Hematopoietic multipotent progenitor cell (in vitro differentiated cells): ENCODE measurements at places on chromosomes 7 and 10. TPM values are rescaled to one million over a fixed set of nuclear protein-coding genes. Genes with fewer than 3 reads are reported as not detected.

DNA sequence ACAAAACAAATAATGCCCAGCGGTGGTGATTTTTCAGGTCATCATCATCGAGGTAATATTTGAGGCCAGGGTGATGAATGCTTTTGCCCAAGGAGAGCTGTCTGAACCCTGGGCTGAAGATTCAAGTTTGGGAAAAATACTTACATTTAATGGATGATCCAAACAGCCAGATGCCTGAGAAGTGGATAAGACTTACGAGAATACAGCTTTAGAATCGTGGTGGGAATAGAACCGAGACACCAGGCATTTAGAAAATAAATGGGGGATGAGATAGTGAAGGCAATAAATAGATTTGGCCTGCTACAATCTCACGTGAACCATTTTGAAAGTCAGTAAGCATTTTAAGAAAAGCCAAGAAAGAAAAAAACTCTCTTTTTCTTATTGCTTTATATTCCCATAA is 12.2 kb upstream of the PROSER2 start:
- DNase-seq = no peak

DNA sequence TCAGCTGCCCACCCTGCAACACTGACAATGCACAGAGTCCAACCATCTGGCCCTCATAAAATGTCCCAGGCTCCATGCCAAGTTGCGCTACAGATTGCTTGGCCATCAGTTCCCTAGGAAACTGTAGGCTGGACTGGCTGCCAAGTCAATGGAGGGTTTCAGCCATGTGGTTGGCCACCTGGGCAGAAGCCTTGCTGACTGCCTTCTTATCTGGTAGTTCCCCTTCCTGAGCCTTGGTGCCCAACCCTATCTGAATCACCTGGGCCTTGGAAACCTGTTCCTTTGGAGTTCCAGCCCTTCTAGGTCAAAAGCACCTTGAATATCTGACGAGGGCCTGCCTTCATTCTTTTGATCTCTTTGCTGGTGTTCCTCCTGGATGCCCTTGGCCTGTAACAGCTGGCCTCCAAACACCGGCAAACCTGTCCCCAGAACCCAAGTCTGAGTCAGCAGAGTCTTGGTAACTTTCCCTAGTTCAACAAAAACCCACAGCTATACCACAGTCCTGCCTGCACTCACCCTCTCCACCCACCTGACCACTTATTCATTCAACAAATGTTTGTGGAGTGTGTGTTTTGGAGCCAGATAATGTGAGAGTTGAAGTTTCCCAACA is 37.4 kb upstream of the KDM7A start:
- no peak for DNase-seq

DNA sequence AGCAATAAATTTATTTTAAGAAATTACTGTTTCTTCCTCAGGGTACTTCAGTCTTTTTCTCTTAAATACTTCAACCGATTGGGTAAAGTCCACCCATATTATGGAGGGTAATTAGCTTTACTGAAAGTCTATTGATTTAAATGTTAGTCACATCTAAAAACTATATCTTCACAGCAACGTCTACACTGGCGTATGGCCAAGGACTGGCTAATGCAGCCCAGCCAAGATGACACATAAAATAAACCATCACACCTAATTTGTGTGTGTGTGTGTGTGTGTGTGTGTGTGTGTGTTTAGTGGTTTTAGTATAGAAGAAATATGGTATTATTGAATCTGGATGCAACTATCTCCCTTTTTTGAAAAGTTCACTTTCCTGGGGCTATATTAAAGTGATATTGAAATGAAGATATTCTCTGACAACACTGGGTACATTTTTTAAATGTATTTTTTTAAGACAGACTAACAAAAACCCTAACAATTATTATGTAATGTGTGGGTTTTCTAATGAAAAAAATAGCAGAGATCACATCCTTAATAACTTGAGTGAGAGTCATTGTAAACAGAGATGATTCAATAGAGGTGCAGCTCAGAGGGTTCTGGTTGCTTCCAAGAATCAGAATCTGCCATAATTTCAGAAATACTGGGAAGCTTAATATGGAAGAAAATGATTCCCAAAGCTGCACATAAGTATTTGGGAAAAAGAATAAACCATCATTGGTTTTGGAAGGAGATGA is 584.2 kb upstream of the MBL2 start:
- DNase-seq = no peak

GRCh38 chr10:77967611-77968022 is 41.1 kb upstream of the DLG5 start:
- DNase-seq = no peak

GRCh38 chr10:56856569-56856968 is 495.5 kb upstream of the ZWINT start:
- DNase-seq = no peak

- no peak for DNase-seq
Measured at GRCh38 chr10:788796-789748, 99.6 kb upstream of the DIP2C start.

GRCh38 chr7:127252778-127253280 is at the start of gene GRM8:
Gene GRM8 (minus strand): TSS chr7:127252941.
- peak; percentile 29 for DNase-seq

The ZC3HAV1L gene
- 21.8 TPM for total RNA-seq

- DNase-seq = no peak
Measured at GRCh38 chr7:124322561-124322960, 289.7 kb upstream of the TMEM229A start.

GRCh38 chr7:107953924-107954303 is 49.0 kb downstream of the LAMB1 start:
- no peak for DNase-seq

The TMEM178B gene
- under 0.01 TPM for total RNA-seq

DNA sequence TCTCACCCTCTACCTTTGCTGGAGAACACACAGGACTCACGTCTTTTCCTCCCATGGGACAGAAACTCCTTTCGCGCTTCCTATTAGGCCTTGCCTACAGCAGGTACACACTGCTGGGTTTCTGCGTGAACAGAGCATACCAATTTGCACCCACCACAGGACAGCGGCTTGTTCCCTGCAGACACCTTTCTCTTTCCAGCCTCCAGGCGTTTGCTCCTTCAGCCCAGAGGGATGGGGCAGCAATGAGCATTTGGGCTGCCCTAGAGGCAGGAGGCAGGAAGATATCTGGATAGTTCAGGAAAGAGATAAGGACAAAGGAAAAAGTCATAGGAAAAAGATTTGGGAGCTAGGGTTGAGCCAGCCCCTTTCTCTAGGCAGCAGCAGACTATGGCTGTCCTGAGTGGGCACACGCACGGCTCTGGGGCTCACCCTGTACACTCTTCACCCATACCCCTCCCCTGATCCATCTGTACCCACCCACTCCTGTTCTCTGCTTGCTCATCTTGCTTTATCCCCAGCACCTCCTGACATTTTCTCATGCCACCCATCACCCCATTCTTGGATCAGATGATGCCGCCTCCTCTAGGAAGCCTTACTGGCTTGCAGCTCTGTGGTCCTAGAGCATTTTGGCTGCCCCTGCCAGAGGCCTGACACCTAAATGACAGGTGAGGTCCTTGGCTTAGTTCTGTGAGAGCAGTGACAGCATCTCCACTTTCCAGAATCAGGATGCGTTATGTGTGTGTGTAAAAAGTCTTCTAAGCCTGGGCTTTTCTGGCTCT is 40.7 kb upstream of the SPDYE3 start:
- DNase-seq = no peak

DNA sequence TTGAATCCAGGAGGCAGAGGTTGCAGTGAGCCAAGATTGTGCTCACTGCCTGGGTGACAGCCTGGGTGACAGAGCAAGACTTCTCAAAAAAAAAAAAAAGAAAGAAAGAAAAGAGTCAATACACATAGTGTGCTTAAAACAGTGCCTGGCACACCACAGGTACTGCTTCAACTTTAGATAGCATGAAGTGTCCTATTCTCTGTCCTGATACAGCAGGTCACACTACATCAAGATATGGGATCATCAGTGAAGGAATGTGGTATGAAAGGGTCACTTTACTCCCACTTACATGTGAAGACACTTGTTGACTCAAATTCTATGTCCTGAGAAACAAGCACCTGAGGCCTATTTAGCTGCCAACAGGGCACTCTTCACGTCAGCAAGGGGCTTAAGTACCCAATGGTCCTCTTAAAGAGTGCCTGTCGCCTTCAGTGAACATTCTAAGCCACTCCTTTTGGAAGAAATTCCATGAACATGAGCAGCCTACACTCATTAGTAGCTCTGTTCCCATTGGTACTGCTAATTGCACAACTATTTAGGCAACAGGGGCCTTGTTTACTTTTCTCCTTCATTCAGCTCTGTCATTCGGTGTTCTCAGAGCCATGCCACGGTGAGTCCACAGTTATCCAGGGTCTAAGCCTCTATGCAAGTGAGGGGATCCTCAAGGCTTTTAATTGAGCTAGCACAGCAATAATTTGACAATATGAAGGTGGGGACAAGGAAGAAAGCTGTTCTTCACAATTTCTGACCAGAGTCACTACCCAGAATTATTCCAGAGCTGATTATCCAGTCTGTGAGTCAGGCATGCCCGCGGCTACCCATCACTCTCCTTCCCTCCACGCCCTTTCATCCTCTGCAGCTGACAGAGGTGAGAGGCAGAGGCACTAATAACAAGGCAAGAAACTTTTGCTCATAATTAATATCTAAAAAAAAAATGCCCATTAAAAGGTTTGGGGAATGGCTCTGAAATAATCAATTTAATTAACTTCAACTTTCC is 56.6 kb upstream of the PTN start:
- no peak for DNase-seq

The CTNNA3 gene
- under 0.01 TPM for total RNA-seq

DNA sequence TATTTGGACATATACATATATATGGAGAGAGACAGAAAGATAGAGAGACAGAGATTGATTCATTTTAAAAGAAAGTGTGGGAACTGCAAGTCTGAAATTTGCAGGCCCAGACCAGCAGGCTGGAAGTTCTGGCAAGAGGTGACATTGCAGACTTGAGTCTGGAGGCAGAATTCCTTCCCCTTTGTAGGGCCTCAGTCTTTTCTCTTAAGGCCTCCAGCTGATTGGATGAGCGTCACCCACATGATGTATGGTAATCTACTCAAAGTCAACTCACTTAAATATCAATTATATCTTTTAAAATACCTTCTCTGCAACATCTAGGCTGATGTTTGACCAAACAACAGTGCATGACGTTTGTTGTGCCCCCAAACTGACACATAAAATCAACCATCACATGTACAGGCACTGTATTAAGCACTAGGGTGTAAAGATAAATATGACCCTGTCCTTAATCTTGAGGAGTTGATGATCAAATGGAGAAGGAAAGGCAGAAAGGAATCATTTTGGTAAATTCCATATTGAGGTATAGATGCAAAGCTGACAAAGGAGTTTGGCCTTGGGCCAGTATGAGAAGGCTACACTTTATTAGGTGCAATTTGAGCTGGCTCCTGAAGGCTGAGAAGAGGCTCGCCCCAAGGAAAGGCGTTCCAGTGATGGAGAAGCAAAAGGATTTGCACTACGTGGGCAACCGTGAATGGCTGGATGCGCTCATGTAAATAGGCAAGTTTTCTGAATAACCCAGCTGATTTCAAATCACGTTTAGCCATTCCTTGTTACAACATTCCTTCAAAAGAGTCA is 52.6 kb downstream of the BPGM start:
- DNase-seq = no peak

The TMEM236 gene
- under 0.01 TPM for total RNA-seq

The CUBN gene
- 3.2 TPM for total RNA-seq

GRCh38 chr7:157831143-157831905 is 494.5 kb downstream of the DNAJB6 start:
- DNase-seq = no peak

GRCh38 chr10:80530251-80530650 is 7.5 kb upstream of the SH2D4B start:
- peak; percentile 53 for DNase-seq
